ENCODE measurements at places on chromosomes 7 and 10. TPM values are rescaled to one million over a fixed set of nuclear protein-coding genes. Genes with fewer than 3 reads are reported as not detected.

DNA sequence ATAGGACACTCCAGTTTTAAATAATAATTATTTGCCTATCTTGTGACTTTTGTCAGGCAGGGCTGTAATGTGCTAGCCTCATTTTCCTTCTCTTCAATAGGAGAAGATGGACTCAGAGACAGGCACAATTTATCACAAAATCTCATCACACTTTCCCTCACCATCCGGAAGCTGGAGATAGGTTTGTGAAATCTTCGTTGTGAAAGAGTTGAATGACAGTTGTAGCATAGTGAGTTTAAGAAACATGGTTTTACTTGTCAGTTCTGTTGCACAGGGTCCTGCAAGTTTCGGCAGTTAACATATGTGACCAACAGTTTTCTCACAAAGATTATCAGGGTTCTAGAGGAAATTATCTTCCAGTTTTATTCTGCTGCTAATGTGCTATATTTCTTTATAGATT is 37.7 kb upstream of the MAP3K8 start:
- H3K4me1 ChIP-seq = peaks cover 10% of the 10 kb centered on the region
- H3K4me3 ChIP-seq = no peak overlapping the region
- no peaks in the 10 kb centered on the region for H3K36me3 ChIP-seq
- no peak for DNase-seq

CPVL gene
- 0.36 TPM for total RNA-seq

GRCh38 chr10:3067118-3067858 is at the start of gene PFKP:
Gene PFKP (plus strand): TSS chr10:3067548. CDS start chr10:3067596, 48 bp downstream.
- peak within 1 kb of the TSS; percentile 87 for H3K4me3 ChIP-seq
- H3K36me3 ChIP-seq = no peaks in the 10 kb centered on the region
- H3K4me1 ChIP-seq = peaks cover 8% of the 10 kb centered on the region
- H3K27me3 ChIP-seq = no peaks in the 10 kb centered on the region
- DNase-seq = peak; percentile 33
- peak within 1 kb of the TSS; percentile 70 for H3K27ac ChIP-seq

GRCh38 chr7:151918510-151918843 is 37.8 kb upstream of the GALNTL5 start:
- no peak overlapping the region for H3K27ac ChIP-seq
- no peaks in the 10 kb centered on the region for H3K36me3 ChIP-seq
- H3K4me1 ChIP-seq = no peaks in the 10 kb centered on the region
- H3K27me3 ChIP-seq = no peaks in the 10 kb centered on the region
- no peak for DNase-seq
- H3K4me3 ChIP-seq = no peak overlapping the region

LRRC61 gene
- total RNA-seq = 8.3 TPM

- DNase-seq = no peak
- no peak overlapping the region for H3K4me3 ChIP-seq
- H3K36me3 ChIP-seq = no peaks in the 10 kb centered on the region
- H3K4me1 ChIP-seq = no peaks in the 10 kb centered on the region
Measured at GRCh38 chr7:147197006-147197405, 1080.4 kb downstream of the CNTNAP2 start.
